Lung (tissue), 17 donors: ENCODE measurements at places on chromosomes 2 and 18. TPM values are rescaled to one million over a fixed set of nuclear protein-coding genes. Genes with fewer than 3 reads are reported as not detected.

Gene DSG4
- not detected for total RNA-seq

Gene CYP20A1
- 28.5 TPM for total RNA-seq

Gene CLEC4F
- total RNA-seq: 0.58 TPM

Gene ALPG
- 1.2 TPM for total RNA-seq
